Activated T-cell treated with anti-CD3 and anti-CD28 coated beads, Interleukin-2, amount 50 U/mL, for 72 hours (primary cell): ENCODE measurements at places on chromosomes 12 and 14. TPM values are rescaled to one million over a fixed set of nuclear protein-coding genes. Genes with fewer than 3 reads are reported as not detected.
A peak's percentile ranks its signal among the peaks of the same experiment; 100 is the strongest.

GRCh38 chr12:120835304-120835612 is 68.9 kb downstream of the SPPL3 start:
- peaks cover 54% of the 10 kb centered on the region for H3K4me1 ChIP-seq
- DNase-seq = no peak
- H3K27me3 ChIP-seq = no peaks in the 10 kb centered on the region
- H3K36me3 ChIP-seq = no peaks in the 10 kb centered on the region
- H3K4me3 ChIP-seq = peak overlapping the region; percentile 81
- H3K27ac ChIP-seq = peak overlapping the region; percentile 89

DNA sequence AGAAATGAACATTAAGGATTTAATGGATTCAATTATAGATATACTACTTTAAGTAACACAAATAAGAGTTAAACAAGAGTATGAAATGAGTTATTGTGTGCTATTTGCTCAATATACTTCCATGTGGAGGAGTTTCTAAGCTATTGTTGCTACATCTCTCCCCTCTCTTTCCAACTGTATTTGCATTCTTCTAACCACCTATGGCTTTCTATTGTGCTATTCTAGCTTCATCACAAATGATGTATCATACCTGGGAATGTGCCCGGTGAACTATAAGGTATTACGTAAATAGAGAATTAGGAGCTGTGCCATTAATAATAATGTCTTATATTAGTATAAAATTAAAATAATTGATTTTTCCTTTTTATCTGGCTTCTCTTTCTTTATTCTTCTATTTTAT is 87.1 kb upstream of the PLEKHG7 start:
- no peak overlapping the region for H3K4me3 ChIP-seq
- no peaks in the 10 kb centered on the region for H3K36me3 ChIP-seq
- no peak for DNase-seq
- peaks cover 16% of the 10 kb centered on the region for H3K4me1 ChIP-seq

LMBR1L gene
- total RNA-seq = 108 TPM

GRCh38 chr14:50794068-50794645 is 36.8 kb downstream of the NIN start:
- peaks cover 84% of the 10 kb centered on the region for H3K4me1 ChIP-seq
- H3K27ac ChIP-seq = peak overlapping the region; percentile 80
- peaks cover 4% of the 10 kb centered on the region for H3K36me3 ChIP-seq
- no peak overlapping the region for H3K4me3 ChIP-seq
- DNase-seq = no peak
- H3K27me3 ChIP-seq = no peaks in the 10 kb centered on the region

DNA sequence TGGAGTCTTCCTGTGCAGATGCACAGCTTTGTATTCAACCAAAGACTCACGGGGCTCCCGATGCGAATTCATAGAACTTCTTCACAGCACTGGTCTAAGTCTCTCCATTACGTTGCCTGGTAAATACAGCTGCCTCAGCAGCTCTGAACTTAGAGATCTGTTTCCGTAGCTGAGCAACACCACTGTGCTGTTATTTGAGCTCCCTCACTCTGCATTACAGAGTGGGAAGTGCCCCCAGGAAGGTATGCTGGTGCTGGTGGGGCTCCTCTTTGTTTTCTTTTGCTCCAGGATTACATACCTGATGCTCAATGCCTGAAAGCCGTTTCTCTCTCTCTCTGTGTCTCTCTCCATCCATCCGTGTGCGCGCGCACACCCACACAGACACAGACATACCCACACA is 227.5 kb upstream of the RMST start:
- no peak for DNase-seq
- no peak overlapping the region for H3K4me3 ChIP-seq
- H3K27ac ChIP-seq = no peak overlapping the region
- H3K36me3 ChIP-seq = no peaks in the 10 kb centered on the region

GRCh38 chr14:44782775-44783238 is 178.9 kb downstream of the KLHL28 start:
- peaks cover 24% of the 10 kb centered on the region for H3K27me3 ChIP-seq
- DNase-seq = no peak
- no peak overlapping the region for H3K4me3 ChIP-seq
- H3K27ac ChIP-seq = no peak overlapping the region
- H3K4me1 ChIP-seq = no peaks in the 10 kb centered on the region

CLEC6A gene
- not detected for total RNA-seq

KRT8 gene
- 0.65 TPM for total RNA-seq
